ENCODE measurements at places on chromosomes 1 and 21.

DNA sequence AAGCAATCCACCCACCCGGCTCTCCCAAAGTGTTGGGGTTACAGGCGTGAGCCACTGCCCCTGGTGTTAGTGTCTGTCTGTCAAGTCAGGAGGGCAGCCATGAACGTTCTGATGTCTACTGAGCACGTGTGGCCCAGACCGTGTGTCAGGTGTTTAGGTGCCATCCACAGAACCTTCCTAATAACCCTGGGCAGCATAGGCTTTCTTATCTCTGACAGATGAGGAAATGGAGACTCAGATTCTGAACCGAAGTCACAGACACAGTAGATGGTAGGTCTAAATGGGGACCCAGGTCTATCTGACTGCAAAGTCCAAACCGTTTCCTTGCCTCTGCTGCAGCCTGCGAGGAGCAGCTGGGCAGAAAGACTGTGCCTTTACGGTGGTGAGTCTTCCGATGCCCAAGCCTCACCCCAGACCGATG is 622 bp upstream of the IL6R start:
- no peak for DNase-seq

GRCh38 chr1:182340233-182341058 is 51.1 kb downstream of the GLUL start:
- no peak for DNase-seq

DNA sequence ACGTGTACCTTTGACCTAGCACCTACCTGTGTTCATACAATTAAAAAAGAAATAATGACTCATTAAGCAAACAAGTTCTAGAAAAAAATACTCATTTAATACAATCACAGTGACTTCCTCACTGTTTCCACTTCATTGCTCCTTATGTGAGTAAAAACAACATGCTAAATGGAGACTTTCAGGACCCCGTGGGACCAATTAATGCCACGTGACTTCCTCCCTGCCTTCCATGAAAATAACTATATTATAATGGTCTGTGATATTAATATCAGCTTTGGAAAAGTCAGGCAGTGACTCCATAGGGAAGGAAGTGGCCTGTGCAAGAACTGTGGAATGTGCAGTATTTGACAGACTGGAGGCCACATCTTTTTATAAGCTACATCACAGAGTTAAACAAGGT is 337.8 kb downstream of the HLX start:
- DNase-seq: no peak

DNA sequence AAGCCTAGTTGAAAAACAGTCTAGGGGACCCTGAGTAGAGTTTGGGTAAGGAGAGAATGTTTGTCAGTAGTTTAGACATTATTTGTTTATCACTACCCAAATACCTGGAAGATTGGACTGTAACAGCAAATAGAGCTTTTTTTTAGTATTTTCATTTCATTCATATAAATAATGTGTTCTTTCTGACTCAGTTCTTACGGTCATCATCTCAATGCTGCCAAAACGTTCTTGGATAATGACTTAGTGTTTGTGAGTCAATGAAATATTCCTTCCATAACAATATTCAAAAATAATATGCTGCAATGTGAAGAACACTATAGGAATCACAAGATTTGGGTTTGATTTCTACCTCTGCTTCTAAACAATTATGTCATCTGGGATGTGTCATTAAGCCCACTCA is 400.0 kb upstream of the PKN2 start:
- no peak for DNase-seq

- DNase-seq: no peak
Measured at GRCh38 chr1:30522031-30523004, 201.1 kb downstream of the MATN1 start.

- no peak for DNase-seq
Measured at GRCh38 chr1:201476670-201477344, 7.8 kb upstream of the PHLDA3 start.

GRCh38 chr1:4431491-4431890 is 222.9 kb upstream of the AJAP1 start:
- no peak for DNase-seq

GRCh38 chr1:18981242-18981641 is 24.8 kb upstream of the IFFO2 start:
- DNase-seq: no peak

GRCh38 chr1:178220094-178220493 is 126.2 kb downstream of the RASAL2 start:
- no peak for DNase-seq

DNA sequence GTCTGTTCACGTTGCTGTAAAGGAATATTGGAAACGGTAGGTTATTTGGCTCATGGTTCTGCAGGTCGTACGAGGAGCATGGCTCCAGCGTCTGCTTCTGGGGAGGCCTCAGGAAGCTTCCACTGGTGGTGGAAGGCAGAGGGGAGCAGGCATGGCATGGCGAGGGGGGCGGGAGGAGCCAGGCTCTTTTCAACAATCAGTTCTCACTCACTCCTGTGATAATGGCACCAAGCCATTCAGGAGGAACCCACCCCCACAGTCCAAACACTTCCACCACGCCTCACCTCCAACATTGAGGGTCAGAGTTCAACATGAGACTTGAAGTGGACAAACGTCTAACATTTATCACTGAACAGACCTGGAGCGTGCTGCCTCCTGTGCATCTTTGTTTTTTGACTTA is 141.2 kb downstream of the PGBD5 start:
- no peak for DNase-seq

- DNase-seq: no peak
Measured at GRCh38 chr1:228217551-228218344, 9.9 kb downstream of the OBSCN start.

DNA sequence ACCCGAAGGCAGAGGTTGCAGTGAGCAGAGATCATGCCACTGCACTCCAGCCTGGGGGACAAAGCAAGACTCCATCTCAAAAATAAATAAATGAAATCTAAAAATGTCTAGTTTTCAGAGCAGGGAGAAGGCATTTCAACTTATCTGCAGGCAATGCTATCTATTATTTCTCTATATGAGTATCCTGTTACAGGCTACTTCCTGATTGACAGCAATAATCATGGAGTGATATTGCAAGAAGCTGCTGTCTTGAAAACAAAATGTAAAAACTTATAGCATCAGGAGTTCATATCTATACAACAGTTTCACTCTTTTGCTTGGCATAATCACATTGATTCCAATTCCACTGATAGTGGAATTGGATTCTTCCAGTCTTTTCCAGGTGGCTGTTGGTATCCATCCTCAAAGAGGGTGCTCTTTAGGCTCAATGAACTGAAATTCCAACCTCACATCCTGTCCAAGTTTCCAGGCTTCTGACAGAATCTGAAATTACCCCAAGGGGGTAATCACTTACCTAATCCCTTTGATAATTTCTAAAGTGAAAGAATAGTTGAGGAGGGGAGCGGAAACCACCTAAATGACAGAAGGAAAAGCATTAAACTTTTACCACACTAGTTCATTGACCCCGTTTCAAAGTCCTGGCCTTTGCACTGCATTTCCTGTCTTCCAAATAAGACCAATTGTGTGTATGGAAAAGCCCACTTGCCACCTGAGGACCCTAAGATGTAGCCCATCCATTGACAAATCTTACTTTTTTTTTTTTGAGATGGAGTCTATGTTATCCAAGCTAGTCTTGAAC is 107.6 kb downstream of the GLUL start:
- no peak for DNase-seq

DNA sequence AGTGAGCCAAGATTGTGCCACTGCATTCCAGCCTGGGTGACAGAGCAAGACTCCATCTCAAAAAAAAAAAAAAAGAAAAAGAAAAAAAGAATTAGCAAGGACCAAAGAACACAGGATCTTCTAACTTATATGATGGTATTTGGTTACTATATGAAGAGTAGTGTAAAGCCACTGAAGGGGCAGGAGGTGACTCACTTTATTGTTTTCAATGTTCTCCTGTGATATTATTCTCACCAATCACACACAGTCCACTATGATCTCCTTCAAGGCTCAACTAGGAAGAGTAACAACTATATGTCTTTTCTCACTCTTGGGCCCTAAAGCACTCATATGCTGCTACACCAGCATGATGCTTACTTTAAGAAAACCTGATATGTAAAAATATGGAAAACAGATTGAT is 26.7 kb downstream of the RC3H1 start:
- no peak for DNase-seq

GRCh38 chr1:204931768-204932572 is 61.3 kb downstream of the NFASC start:
- DNase-seq: no peak

DNA sequence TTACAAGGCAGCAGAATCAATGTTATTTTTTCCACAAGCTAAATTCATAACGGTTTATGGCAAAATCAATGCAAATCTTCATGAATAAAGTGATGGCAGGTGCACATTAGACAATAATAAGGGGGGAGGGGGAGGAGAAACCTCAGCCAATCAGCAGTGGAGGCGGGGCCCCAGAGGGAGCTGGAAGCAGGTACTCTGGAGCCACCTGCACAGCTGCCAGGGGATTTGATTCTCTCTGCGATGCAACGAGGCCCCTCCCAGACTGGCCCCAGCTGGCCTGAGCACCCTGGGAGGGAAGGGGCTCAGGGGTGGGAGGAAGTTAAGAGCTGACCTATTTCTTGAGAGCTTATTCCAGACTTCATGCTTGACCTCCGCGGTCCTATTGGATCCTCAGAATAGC is 127.8 kb upstream of the IGSF21 start:
- DNase-seq: no peak

DNA sequence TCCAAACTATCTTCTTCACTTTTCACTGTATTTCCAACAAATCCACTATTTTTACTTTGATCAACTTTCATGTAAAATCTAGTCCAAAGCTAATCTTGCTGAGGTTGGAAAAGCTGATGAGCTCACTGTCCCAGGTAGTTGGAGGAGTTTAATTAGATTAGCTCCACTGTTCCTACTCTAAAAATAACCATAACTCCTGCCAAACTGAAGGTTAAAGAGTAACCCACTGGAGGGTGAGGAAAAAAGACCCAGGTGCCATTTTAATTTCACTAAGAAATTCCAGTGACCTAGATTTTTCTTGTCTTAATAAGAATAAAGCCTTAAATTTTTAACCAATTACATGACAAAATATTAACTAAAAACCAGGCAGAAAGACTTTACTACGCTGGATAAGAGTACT is 15.3 kb downstream of the DCAF8 start:
- no peak for DNase-seq

GRCh38 chr1:6365047-6365446 is 28.5 kb downstream of the ACOT7 start:
- DNase-seq: no peak

GRCh38 chr1:54777431-54777830 is 13.1 kb upstream of the PARS2 start:
- no peak for DNase-seq

- no peak for DNase-seq
Measured at GRCh38 chr1:204563307-204563706, 47.1 kb downstream of the MDM4 start.

GRCh38 chr1:161206411-161207140 is 4.4 kb downstream of the NDUFS2 start:
- DNase-seq: no peak

DNA sequence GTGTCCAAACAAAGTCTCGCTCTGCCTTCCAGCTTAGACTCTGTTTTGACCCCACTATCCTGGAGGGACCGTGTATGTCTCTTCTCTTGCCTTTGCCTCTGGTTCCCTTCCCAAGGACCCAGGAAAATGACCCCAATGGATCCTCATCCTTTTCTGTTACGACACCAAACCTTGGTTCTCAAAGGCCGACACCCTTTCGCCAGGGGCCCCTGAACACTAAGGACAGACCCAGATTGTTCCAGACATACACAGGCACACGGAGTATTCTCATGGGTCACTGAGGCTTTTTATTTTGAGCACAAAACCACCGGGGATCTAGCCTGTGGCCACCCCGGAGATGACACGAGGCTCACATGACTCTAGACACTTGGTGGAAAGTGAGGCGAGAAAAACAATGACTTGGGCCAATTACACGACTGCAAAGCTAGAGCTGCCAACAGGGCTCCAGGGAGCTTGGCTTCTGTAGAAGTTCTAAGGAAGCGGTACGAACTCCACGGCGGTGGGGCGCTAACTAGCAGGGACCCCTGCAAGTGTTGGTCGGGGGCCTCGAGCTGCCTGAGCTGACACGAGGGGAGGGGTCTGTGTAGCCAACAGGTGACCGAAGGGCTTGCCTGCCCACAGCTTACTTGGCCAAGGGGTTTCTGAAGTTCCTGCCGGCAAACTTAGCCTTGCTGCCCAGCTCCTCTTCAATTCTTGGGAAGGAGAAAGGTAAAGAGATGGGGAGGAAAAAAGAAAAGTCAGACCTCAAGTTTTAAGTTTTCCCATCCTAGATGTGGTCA is 17.6 kb downstream of the ENO1 start:
- DNase-seq: no peak

GRCh38 chr1:113647164-113647563 is 112.1 kb downstream of the PHTF1 start:
- DNase-seq: no peak

- DNase-seq: no peak
Measured at GRCh38 chr1:169527451-169528214, 41.9 kb upstream of the SLC19A2 start.

- no peak for DNase-seq
Measured at GRCh38 chr1:47438165-47439016, 547 bp downstream of the FOXD2 start.

DNA sequence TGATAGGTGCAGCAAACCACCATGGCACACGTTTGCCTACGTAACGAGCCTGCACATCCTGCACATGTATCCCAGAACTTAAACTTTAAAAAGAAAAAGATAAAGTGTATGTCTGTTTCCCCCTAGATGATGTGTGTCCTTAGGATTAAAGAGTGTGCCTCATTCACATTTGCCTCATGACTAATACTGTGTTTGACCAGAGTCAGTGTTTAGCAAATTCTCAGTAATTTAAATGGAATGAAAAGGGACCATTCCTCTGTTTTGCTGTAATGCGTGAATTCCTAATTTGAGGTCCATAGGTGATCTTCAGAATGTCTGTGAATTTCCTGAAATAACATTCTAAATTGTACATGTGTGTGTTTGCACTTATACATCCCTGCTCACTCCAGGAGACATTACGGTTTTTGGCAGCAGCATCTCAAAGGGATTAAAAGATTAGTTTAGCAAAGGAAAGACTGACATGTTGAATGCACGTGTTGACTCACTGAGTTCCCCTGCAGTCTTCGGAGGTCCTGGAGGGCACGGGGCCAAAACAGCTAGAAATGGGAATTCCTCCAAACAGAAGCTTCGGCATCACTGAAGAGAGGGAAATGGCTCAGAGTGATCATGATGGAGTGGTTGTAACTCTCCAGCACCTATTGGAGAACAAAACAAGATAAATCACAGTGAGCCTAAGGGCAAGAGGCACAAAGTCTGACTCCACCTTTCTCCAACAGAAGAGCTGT is 19.1 kb upstream of the SLC35F3 start:
- no peak for DNase-seq

DNA sequence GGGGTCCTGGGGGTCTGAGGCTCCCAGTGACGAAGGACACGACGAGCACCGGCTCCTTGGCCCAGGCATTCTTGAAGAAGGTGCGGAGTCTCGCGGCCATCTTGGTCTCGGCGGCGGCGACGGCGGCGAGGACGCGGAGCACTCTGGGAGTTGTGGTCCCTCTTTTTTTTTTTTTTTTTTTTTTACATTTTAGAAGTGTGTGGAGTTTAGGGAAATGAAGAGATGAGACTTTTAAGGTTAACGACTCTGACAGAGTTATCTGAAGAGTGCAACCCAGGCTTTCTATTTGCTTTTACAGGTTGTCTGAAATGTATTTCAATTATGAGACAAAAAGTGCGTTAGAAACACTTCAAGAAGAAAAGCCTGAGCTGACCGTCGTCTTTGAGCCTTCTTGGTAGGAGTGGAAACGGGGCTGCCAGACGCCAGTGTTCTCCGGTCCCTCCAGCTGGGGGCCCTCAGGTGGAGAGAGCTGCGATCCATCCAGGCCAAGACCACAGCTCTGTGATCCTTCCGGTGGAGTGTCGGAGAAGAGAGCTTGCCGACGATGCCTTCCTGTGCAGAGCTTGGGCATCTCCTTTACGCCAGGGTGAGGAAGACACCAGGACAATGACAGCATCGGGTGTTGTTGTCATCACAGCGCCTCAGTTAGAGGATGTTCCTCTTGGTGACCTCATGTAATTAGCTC is 9.7 kb downstream of the OR2B11 start:
- no peak for DNase-seq

All from activated naive CD4-positive, alpha-beta T cell (primary cell).